ENCODE measurements at places on chromosomes 16 and 17.

- no peak for DNase-seq
These were observed at the start of gene OTOA for GRCh38 chr16:21663889-21664647. OTOA (plus strand) TSS chr16:21663968; CDS start chr16:21678515, 14,547 bp downstream.

DNA sequence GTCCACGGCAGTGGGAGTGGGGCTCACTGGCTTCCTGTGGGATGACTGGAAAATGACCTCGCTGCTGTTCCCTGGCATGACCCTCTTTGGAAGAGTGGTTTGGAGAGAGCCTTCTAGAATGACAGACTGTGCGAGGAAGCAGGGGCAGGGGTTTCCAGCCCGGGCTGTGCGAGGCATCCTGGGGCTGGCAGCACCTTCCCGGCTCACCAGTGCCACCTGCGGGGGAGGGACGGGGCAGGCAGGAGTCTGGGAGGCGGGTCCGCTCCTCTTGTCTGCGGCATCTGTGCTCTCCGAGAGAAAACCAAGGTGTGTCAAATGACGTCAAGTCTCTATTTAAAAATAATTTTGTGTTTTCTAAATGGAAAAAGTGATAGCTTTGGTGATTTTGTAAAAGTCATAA, 7.8 kb upstream of the RNF213 start:
- DNase-seq = no peak

GRCh38 chr17:79612468-79613194, 1.8 kb upstream of the RBFOX3 start:
- no peak for DNase-seq

GRCh38 chr17:56150649-56151048, 2.6 kb upstream of the ANKFN1 start:
- DNase-seq = no peak

- DNase-seq = peak; percentile 77
These were observed 18.5 kb upstream of the KCTD5 start for GRCh38 chr16:2663553-2664546.

- DNase-seq = peak; percentile 35
These were observed 902 bp downstream of the ARHGAP27 start for GRCh38 chr17:45431531-45432404.

- DNase-seq = no peak
These were observed 303.9 kb downstream of the C16orf95 start for GRCh38 chr16:87012954-87013938.

DNA sequence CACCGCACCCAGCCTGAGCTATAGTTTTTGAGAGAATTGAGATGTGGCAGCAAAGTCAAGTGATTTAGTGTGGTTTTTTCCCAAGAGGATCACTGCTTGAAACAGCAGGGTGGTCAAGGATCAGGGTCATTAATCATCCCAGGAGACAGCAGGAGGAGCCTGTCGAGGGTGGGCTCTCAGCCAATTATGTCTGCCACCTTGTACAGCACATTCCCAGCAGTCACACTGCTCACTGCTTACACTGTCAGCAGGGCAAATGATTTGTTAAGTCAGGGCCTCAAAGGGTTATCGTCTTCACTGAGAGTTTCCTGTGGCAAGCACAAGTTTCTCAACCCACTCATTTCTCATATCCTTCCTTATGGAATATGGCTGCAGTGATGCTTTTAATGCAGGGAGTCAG, 13.2 kb downstream of the B3GNT9 start:
- no peak for DNase-seq

- peak; percentile 19 for DNase-seq
These were observed 36.0 kb upstream of the FBXO47 start for GRCh38 chr17:39002991-39003715.
